ENCODE measurements at places on chromosomes 13 and 19.

- DNase-seq = no peak
These were observed 17.0 kb downstream of the POU2F2 start for GRCh38 chr19:42115219-42115618.

GRCh38 chr19:13053761-13054625 lies 48.7 kb downstream of the LYL1 start:
- peak; percentile 94 for DNase-seq

GRCh38 chr19:4972509-4973230 lies 3.8 kb downstream of the KDM4B start:
- DNase-seq = peak; percentile 93

GRCh38 chr13:27599845-27600553 lies 20.3 kb downstream of the LNX2 start:
- peak; percentile 85 for DNase-seq

GRCh38 chr13:80577285-80577684 lies 236.4 kb upstream of the SPRY2 start:
- DNase-seq = no peak

DNA sequence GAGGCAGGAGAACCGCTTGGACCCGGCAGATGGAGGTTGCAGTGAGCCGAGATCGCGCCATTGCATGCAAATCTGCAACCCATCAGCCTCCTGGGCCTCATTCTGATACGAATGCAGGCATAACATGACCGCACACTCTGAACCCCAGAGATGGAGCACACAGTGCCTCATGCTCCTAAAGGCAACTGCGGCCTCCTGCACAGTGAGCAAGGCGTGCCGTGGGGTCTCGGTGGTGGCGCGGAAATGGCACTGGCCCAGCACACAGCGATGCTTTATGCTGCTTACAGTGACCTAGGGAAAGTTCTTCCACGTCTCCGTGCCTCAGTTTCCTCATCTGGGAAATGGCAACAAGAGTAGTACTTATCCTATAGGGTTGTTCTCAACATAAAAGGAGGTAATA lies 2.0 kb upstream of the C19orf12 start:
- DNase-seq = no peak

GRCh38 chr19:31559494-31559893 lies 210.3 kb upstream of the TSHZ3 start:
- DNase-seq = no peak

GRCh38 chr13:45368571-45368970 lies 27.6 kb upstream of the TPT1 start:
- DNase-seq = no peak

DNA sequence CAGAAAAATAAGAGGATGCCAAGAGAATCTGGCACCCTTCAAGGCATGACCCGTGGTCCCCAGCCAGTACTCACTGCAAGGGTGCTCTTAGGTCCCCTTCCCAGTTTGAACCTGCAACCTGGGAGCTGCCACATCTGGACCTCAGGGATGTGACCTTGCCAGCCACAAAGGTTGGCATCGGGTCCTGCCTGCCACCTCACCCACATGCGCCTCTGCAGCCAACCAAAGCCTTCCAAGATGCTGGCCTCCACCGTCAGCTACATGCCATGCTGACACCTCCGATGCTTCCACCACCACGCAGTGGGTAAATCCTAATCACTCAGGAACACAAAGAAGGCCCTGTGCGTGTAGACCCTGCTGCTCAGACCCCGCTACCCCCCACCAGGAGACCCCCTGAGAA lies 35.1 kb downstream of the ELL start:
- DNase-seq = no peak

DNA sequence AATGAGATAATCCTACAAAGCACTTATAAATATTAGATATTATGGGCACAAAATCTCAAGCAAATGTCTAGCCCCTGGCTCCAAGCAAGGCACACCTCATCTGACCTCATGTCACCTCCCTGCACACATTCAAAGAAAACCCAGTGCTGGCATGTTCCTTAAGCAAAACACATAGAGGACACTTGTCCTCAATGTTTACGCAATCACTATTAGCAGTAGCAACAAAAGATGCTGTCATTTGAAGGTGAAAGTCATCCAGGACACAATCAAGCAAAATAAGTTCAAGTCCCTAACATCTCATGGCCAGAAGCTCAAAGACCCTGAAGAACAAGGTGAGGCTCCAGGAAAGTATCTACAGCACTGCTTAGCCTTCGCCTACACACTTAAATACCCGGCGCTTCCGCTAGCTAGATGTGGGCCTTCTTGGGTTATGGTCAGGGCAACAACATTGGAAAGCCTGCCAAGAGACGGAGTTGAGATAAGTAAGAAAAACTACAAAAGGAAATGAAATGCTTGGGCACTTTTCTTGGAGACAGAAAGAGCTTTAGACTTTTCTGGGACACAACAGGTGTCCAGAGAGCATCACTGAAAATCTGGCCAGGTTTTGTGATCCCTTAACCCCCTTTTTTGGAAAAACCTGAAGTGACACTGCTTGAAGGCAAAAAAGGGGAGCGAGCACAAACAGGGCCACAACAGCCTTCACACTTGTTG lies 85.7 kb downstream of the FOXO1 start:
- no peak for DNase-seq

DNA sequence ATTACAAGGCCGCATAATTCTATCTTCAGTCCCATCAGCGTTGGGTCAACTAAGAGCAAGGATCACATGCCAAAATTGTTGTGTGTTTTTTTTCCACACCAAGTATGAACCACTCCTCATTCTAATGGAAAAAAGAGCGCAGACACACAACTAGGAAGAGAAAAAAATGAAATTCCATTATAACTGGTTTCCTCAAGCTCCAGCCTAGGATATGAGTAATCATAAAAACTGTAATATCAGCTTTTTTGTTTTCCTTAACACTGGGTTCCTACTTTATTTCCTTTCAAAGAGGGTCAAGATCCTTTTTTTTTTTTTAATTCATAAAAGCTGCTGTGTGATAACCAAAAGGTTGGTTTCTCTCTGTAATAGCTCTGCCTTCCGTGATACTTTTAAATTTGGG lies 19.4 kb downstream of the TSHZ3 start:
- DNase-seq = no peak

DNA sequence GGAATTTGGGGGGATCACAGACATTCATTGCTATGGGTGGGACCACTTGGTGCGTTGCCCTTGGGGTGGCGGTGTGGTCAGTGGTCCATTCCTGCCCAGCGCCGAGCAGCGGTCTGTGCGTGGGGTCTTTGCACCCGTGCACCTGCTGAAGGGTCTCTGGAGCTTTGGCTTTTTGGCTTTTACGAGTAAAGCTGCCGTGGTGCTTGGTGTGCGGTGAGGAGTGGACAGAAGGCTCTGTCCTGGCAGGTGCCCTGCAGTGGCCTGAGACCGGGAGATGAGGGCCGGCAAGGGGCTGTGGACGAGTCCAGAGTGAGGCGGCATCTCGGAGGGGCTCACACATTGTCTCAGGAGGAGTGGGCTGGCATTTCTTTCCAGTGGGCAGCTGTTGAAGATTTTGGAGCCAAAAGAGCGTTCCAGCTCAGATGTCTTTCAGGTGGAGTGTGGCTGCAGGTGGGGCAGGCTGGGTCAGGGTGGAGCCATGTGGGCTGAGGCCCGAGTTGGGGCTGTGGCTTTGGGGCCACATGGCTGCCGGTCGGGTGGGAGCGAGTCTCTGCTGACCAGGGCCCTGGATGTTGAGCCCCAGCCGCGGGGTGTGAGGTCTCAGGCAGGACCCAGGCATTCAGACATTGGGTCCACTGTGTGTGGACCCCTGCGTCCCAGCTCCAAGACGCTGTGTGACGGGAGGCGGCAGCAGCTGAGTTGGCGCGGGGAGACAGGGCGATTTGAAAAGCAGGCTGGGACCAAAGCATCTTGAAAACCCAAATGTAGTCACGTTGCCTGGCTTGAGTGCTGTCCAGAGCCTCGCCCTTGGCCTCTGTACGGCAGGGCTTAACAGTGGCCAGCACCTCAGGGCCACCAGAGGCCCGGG lies 11.7 kb downstream of the GNA11 start:
- no peak for DNase-seq

- DNase-seq = no peak
These were observed 10.5 kb downstream of the RPL36 start for GRCh38 chr19:5700455-5701092.

DNA sequence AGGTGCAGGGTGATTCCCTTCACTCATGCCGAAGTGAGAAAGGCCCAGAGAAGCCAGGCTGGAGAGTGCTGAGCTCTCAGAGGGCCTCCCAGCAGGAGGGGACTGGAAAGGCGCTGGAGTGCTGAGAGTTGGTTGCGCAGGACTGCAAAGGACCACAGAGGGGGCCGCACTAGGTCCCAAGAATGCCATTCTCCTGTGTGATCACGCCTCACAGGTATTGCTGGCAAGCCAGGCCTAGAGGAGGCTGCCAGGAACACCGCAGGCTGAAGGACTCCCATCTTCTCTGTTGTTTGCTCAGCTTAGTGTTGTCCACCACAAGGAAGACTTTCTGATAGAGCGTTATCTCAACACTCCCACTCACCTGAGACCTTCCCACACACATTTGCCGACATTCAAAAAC lies 165.0 kb downstream of the FGF14 start:
- DNase-seq = no peak

- DNase-seq = peak; percentile 58
These were observed 25.3 kb downstream of the CAPN12 start for GRCh38 chr19:38718747-38719543.

DNA sequence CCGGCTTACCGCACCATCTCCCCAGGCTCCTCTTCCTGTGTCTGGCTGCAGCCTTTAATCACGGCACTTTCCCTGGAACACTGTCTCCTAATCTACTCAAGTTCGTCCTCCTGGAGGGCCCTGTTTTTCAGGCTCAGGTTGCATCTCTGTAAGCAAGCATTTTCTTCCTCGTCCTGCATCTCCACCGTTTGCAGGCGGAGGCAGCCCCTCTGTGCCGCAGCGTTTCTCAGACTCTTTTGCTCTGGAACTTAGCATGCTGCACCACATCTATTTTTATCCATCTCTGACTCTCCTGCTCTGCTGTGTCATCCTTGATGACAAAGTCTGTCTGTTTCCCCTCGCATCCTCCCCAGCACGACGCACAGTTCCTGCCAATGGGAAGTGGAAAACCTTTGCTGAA lies 117.5 kb downstream of the ATP8A2 start:
- DNase-seq = no peak

DNA sequence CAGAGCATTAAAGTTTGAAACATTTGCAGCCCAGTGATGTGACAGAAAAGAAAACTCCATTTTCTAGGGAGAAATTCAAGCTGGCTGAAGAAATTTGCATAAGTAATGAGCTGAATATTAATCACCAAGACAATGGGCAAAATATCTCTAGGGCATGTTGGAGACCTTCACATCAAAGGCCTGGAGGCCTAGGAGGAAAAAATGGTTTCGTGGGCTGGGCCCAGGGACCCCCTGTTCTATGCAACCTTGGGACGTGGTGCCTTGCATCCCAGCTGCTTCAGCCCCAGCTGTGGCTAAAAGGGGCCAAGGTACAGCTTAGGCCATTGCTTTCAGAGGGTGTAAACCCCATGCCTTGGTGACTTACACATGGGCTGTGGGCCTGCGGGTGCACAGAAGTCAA lies 5.7 kb upstream of the CLEC4M start:
- DNase-seq = no peak

DNA sequence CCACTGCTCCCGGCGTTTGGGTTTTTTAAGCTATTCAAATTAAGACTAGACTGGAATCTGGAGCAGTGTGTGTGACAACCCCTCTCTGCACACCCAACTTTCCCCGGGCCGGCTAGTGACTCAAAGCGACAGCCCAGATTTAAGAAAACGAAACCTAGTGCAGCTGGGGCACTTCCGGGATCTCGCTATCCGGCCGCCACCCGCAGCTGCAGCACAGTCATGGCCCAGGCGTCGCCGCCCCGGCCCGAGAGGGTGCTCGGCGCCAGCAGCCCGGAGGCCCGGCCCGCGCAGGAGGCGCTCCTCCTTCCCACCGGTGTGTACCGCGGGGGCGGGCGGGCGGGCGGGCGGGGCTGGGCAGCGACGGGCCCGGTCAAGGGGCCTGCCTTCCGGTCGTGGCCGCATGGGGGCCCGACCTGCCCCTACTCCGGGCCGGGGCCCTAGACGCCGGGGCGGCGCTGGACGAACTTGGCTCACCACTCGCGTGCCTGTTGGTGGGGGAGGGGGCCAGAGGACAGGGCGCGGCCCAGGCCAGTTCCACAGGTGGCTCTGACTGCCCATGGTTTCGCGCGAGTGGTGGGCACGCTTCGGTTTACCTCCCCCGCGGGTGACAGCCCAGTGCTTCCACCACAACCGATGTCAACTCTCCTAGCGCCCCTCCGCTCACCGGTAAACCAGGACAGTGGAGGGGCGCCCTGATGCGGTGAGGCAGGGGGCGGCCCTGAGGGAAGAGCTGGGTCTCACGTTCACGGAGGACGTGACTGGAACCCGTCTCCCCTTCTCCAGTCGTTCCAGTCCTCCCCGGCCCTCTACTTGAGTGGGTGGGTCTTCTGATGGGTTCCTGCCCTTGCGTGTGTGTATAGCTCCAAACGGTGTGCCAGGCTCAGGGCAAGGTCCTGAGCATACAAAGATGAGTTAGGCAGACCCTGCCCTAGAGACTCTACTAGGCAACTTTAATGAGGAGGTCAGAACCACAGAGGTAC lies at the start of gene PHF11:
Gene PHF11 (plus strand): TSS at position 171 of the 980 bp plus-strand sequence. CDS start 49 bp downstream, at position 220.
- DNase-seq = peak; percentile 88

GRCh38 chr19:16112778-16113177 lies 1.1 kb downstream of the RAB8A start:
- no peak for DNase-seq

GRCh38 chr13:48230541-48230940 lies 2.5 kb upstream of the ITM2B start:
- no peak for DNase-seq

DNA sequence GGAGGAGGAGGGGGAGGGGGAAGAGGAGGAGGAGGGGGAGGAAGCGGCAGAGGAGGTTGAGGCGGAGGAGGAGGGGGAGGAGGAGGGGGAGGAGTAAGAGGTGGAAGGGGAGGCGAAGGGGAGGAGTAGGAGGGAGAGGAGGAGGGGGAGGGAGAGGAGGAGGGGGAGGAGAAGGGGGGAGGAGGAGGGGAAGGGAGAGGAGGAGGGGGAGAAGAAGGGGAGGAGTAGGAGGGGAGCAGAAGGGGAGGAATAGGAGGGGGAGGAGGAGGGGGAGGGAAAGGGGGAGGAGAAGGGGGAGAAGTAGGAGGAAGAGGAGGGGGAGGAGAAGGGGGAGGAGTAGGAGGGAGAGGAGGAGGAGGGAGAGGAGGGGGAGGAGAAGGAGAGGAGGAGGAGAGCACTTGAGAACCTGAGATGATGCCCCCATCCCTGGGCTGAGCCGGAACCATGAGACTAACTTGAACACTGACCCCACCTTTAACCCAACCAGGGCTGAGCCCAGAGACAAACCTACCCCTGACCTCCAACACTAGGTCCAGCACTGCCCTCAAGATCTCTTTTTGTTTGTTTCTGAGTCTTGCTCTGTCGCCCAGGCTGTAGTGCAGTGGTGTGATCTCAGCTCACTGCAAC lies 12.6 kb downstream of the ABCA7 start:
- DNase-seq = no peak

- no peak for DNase-seq
These were observed 745.6 kb downstream of the SLITRK1 start for GRCh38 chr13:83136660-83137059.

- no peak for DNase-seq
These were observed 189.5 kb upstream of the MIR17HG start for GRCh38 chr13:91158017-91158395.

- DNase-seq = no peak
These were observed 68.9 kb upstream of the ZNF835 start for GRCh38 chr19:56740501-56740900.

All from SW480 (cell line).